ENCODE measurements at places on chromosomes 2 and 18.

- peak; percentile 40 for DNase-seq
Measured at GRCh38 chr18:50879302-50880118, 592 bp downstream of the ME2 start.

DNA sequence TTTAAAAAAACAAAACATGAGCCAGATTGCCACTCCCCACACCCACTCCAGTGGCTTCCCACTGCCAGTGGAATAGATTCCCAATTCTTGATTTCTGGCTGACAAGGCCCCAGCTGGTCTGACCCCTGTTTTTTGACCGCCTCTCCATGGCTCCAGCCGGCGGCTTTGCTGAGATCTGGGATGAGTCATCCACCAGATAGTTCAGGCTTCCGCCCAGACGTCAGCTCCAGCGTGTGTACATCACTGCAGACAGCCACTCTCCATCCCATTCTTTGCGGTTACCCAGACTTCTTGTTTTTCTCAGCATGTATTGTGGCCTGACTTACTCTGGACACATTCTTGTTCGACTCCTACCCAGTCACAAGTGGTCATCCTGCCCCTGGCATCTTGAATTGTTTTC is 227.9 kb downstream of the GBX2 start:
- DNase-seq = peak; percentile 12

- DNase-seq = no peak
Measured at GRCh38 chr2:103293067-103293741, 531.4 kb downstream of the TMEM182 start.

DNA sequence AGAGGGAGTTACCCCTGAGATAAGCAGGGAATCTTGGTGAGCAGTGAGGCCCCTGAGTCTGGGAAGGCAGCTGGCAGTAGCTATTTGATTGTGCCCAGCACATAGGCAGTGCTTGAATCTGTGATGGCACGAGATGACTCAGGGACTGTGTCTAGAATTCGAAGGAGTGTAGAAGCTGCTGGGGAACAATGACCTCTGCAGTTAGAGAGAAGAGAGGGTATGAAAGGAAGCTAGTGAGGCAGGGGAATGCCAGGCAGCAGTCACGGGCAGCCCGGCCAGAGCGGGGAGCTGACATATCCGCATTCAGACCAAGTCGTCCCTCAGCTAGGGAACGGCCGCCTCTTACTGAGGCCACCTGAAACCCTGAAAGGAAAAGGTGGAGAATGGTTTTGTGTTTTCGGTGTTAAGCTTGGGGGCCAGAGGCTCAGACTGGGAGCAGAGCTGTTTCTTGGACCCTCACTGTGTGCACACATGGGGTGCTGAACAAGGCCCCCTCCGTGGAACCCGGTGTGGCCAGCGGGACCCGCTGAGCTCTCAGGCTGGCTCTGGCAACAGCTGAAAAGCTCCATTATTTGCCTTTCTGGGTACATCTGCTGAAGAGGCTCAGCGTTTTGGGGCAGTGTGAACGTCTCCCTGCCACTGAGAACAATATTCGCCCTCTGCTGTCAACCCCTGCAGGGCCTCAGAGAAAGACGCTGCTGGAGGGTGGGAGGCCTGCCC is 32.9 kb downstream of the ARHGEF4 start:
- DNase-seq = no peak

DNA sequence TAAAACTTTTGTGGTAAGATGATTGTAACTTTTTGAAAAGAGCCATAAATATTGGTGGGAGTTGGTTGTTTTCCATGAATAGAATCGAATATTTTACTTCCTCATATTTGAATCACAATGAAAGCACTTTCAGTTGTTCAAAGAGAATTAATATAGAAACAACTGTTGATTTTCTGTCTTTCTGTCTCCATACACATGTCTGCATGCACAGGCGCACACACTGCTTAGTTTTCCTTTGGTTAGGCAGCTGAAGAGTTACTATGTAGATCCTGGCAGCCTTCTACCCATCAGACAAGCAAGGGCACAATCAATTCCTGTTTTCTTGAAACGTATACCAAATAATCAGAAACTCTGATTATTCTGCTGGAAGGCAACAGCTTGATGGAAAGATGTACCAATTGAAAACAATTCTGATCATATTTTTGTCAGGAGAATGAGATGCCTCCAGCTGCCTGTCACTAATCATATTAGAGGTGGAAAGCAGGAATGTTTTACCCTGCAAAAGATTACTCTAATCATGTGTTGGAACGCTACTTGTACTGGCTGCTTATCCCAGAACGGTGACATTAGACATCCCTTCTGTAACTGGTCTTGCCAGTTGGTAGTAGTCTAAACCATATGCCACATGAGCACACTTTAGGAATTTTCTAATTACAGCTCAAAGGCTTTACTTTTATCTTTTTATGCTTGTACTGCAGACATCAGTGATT is 24.0 kb downstream of the SPATS2L start:
- no peak for DNase-seq

DNA sequence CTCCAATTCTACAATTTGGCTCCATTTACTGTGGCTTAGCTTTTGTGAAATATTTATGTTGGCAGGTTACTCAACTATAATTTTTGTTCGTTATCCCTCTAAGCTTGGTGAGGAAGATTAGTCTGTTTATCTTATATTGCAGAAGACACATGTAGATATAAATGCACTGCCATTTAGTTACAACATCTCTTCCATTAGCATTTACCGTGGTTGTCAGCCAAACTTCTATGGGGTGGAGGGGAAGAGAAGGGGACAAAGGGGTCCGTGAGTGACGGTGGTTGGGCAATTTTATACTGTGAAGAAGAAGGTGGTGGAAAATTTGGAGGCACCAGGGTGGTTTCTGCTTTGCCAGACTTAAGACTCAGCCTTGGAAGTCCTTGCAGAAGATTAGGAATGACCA is 117.6 kb upstream of the CXCR4 start:
- DNase-seq = no peak

DNA sequence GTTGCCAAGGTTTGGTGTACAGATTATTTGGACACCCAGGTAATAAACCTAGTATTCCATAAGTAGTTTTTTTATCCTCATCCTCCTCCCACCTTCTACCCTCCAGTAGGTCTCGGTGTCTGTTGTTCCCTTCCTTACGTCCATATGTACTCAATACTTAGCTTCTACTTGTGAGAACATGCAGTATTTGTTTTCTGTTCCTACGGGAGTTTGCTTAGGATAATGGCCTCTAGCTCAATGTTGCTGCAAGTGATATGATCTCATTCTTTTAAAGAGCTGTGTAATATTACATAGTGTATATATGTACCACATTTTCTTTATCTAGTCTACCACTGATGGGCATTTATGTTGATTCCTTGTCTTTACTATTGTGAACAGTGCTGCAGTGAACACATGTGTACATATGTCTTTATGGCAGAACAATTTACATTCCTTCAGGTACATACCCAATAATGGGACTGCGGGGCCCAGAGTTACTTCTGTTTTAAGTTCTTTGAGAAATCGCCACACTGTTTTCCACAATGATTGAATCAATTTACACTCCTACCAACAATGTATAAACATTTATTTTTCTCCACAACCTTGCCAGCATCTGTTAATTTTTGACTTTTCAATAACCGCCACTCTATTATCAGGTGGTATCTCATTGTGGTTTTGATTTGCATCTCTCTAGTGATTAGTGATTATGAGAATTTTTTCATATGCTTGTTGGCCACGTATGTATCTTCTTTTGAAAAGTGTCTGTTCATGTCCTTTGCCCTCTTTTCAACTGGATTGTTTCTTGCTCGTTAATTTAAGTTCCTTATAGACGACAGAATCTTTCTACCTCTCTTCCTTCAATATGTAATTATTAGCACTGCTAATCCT is 88.0 kb downstream of the MEMO1 start:
- no peak for DNase-seq

- DNase-seq = peak; percentile 89
Measured at GRCh38 chr2:10162586-10163497, 40.3 kb downstream of the RRM2 start.

DNA sequence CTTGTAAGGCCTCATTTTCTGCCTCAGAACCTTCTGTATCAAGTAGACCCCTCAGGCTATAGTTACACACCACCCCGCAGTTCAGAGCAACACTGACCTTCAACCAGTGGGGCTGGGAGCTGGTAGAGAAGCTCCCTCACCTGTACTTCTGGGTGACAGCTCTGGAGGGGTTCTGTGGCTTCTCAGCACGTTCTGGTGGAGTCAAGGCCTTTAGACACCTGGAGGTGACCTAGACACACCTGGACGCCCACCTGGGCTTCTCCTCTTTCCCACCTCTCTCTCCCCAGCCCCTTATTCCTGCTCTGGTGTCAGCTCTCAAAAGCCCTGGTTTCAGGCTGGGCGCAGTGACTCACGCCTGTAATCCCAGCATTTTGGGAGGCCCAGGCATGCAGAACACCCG is 7.3 kb upstream of the CIB4 start:
- no peak for DNase-seq

- no peak for DNase-seq
Measured at GRCh38 chr2:28155627-28156026, 237.0 kb upstream of the FOSL2 start.

DNA sequence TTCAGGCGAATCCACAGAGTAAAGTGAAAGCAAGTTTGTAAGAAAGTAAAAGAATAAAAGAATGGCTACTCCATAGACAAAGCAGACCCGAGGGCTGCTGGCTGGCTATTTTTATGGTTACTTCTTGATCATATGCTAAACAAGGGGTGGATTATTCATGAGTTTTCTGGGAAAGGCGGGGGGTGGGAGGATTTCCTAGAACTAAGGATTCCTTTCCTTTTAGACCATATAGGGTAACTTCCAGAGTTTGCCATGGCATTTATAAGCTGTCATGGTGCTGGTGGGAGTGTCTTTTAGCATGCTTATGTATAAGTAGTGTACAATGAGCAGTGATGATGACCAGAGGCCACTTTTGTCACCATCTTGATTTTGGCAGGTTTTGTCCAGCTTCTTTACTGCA is 59.8 kb downstream of the SLC4A3 start:
- DNase-seq = no peak

- no peak for DNase-seq
Measured at GRCh38 chr2:127407661-127408003, 10.6 kb upstream of the PROC start.

GRCh38 chr2:36582538-36582937 is 15.4 kb downstream of the FEZ2 start:
- DNase-seq = no peak

DNA sequence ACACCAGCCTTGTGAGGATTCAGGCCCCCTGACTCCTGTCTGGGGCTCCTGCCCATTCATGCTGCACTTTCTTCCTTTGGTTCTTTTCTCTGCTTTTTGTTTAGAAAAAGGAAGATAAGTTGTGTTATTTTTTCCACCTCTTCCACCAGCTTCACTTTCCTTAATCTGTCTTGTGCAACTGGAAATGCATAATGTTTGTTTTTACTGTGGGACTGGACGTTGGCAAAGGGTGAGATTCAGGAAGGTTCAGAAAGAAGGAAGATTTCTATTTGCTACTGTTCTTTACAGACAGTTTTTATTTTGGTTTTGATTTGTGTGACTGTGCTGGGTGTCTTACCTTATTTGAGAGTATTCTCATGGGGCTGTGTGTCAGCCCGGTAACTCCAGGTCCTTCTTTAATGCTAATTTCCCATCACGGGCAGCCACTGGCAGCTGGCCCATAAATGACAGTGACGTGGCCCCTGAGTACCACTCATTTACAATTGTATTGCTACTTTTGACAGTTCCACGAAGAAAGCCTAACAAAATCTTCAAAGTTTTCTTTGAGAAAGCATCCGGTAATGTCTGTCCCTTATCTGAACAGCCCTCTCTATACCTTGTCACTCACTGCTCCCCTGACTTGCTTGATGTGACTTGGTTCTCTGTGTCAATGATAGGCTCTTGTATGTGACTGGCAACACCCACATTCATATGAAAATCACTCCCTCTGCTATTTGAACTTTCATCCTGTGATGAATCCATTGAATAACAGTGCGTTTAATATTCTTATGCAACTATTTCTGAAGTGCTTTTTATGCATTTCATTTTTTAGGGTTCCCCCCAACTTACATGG is 32.7 kb downstream of the RHBDD1 start:
- no peak for DNase-seq

DNA sequence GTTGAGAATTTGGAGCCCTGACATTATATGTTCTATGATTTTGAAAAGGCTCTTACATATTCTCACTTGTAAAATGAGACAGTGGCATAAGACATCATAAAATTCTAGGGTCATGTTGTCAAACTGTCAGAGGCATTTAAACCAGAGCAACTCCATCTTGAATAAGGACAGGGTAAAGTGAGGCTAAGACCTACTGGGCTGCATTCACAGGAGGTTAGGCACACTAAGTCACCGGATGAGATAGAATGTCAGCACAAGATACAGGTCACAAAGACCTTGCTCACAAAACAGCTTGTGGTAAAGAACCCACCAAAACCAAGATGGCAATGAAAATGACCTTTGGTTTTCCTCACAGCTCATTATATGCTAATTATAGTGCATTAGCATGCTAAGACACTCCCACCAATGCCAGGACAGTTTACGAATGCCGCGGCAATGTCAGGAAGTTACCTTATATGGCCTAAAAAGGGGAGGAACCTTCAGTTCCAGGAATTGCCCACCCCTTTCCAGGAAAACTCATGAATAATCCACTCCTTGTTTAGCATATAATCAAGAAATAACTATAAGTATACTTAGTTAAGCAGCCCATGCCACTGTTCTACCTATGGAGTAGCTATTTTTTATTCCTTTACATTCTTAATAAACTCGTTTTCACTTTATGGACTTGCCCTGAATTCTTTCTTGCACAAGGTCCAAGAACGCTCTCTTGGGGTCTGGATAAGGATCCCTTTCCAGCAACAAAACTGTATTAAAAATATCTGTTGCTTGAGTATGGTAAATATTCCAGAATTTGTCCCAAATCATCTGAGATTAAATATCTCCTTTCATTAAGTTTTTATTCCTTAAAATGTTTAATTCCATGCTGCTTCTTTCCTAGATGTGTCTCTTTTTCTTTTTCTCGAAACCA is 406.4 kb downstream of the METTL4 start:
- DNase-seq = no peak

- no peak for DNase-seq
Measured at GRCh38 chr2:43273529-43273928, 47.1 kb upstream of the ZFP36L2 start.

DNA sequence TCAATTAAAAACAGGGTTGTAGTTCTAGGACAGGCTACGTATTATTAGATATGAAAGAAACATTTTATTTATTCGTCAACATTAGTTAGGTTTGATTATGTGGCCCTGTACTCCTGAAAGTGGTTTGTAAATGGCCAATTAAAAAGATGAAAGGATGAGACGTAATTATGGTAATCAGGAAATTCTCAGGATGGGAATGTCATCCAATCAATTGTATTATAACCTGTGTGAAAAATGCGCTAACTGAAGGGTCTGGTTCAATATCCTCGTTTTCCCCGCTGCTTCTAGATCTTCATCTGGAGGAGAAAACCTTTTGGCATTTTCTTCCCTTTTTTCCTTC is 5.6 kb upstream of the C18orf32 start:
- DNase-seq = no peak

DNA sequence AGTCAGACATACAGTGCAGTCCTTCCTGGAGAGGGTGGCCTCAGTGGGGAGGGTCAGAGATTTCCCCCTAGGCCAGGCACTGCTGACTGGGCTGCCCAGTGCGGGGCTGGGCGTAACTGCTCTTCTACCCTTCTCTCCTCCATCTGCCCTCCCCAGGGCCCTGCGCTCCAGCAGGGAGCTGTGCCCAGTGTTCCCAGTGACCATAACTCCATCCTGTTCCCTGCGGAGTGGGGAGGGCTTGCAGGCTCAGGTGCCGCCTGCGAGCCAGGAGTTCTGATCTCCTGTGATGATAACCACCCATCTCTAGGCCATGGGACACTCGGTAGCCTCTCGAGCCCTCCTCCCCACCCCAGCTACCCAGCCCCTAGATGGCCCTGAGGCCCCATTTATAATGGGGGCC is 107.6 kb downstream of the SMAD7 start:
- DNase-seq = no peak

- DNase-seq = no peak
Measured at GRCh38 chr2:168587307-168587706, 131.2 kb downstream of the CERS6 start.

Data from NCI-H2227 treated with DMSO at 0.1 percent for 48 hours (cell line).